K562 (cell line): ENCODE measurements at places on chromosomes 5 and 9.

DNA sequence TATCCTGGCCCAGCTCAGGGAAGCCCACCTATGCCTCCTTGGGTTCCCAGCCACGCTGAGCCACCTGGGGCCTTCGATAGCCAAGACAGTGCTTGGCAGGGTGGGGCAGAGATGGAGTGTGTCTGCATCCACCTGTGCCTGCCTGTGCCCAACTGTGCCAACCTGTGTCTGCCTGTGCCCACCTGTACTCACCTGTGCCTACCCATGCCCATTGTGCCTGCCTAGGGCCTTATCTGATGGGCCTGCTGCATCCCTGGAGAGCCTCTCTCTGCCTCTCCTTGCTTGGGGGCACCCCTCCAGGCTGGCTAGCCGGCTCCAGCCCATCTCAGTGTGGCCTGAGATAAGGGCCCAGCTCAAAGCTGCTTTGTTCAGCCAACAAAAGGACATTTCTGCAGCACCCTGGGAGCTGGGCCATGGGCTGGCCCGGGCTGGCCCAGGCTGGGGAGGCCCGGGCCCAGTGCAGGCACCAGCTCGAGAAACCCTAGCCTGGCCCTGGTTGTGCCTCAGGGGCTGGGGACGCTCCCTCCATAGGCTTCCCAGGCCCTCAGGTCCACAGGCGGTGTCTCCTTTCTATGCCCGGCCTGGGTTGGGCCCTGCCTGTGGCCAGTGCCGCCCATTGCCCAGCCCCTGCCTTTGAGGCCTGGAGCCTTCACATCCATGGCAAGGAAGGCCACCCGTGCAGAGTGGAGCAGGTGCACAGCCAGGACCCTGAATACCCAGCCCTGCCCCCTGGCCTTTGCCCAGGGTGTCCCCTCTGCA lies 37.3 kb upstream of the NOTCH1 start:
- 0 out of 2 replicates have a peak, but pooled peaks cover 4% of the 10 kb centered on the region for H3K27me3 ChIP-seq
- no peak for DNase-seq
- H3K4me1 ChIP-seq, result peaks cover 28% of the 10 kb centered on the region
- no peaks in the 10 kb centered on the region for H3K36me3 ChIP-seq
- no peak overlapping the region for H3K4me3 ChIP-seq

DNA sequence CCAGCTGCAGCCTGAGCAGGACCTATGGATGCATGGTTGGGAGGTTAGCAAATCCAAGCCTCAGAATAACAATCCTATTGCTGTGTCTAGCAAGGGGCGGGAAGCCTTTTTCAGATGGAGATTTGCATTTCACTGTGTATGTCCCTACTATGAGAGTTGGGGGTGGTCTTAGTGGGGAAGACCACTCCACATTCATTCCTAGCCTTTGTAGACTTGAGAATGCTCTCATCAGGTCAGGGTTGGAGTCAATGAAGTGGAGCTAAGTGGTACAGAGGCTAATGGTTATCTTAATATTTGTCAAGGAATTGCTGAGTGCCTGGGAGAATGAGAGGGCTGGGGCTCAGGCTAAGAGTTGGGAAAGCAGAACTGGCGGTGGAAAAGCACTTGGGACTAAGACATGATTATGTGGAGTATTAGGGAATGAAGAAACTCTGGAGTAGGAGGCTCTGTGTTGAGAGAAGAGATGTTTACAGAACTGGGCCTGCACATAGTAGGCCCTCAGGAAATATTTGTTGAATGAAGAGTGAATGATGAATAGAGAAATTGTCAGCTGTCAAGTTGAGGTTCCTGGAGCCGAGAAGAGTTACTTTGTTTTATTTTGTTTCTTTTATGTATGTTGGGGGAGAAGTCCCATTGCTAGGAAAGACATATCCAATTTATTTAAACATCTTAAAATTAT lies 175.5 kb upstream of the SPRY4 start:
- peaks cover 9% of the 10 kb centered on the region for H3K27me3 ChIP-seq
- no peak overlapping the region for H3K27ac ChIP-seq
- H3K4me3 ChIP-seq, result no peak overlapping the region
- DNase-seq, result no peak

GRCh38 chr9:36976371-36977030 lies 57.6 kb downstream of the PAX5 start:
- H3K4me1 ChIP-seq, result no peaks in the 10 kb centered on the region
- H3K36me3 ChIP-seq, result no peaks in the 10 kb centered on the region
- DNase-seq, result no peak
- no peak overlapping the region for H3K4me3 ChIP-seq
- no peaks in the 10 kb centered on the region; the same call in 2 of the 3 replicates for H3K27me3 ChIP-seq
- H3K27ac ChIP-seq, result no peak overlapping the region

- peaks cover 7% of the 10 kb centered on the region; the same call in 2 of the 3 replicates for H3K4me1 ChIP-seq
- no peak for DNase-seq
- peak overlapping the region; percentile 93 for H3K27ac ChIP-seq
- H3K27me3 ChIP-seq, result no peaks in the 10 kb centered on the region
- peak overlapping the region; percentile 81 for H3K4me3 ChIP-seq
Observed at GRCh38 chr9:121075251-121076036, 689 bp downstream of the CNTRL start.

DNA sequence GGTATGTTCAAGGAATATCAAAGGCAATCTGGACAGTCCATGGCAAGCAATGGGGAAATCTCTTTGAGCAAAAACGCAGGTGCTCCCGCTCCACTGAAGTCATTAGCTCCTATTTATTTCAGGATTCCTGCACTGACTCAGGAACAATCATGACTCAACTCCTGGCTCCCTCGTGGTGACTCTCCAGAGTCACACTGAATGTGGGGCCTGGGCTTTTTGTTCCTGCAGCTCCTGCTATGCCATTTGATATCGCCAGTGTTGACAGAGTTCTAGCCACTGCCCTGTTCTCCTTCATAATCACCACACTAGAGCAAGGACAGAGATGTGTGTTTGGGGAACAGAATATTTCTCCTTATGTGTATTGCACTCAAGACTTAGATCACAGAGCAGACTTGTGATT lies 187.2 kb upstream of the ZNF462 start:
- no peaks in the 10 kb centered on the region for H3K36me3 ChIP-seq
- no peak overlapping the region for H3K27ac ChIP-seq
- H3K4me1 ChIP-seq, result no peaks in the 10 kb centered on the region
- no peak overlapping the region for H3K4me3 ChIP-seq

GRCh38 chr5:10703676-10704075 lies 57.4 kb downstream of the DAP start:
- H3K4me3 ChIP-seq, result no peak overlapping the region
- H3K4me1 ChIP-seq, result peaks cover 39% of the 10 kb centered on the region
- no peak for DNase-seq
- H3K27ac ChIP-seq, result peak overlapping the region; percentile 82; the same call in 2 of the 3 replicates
- no peaks in the 10 kb centered on the region for H3K27me3 ChIP-seq

GRCh38 chr9:99873943-99874584 lies 32.4 kb upstream of the STX17 start:
- no peaks in the 10 kb centered on the region for H3K36me3 ChIP-seq
- DNase-seq, result no peak
- no peak overlapping the region for H3K4me3 ChIP-seq
- H3K27ac ChIP-seq, result no peak overlapping the region
- H3K27me3 ChIP-seq, result no peaks in the 10 kb centered on the region

- DNase-seq, result no peak
- no peaks in the 10 kb centered on the region for H3K36me3 ChIP-seq
- no peaks in the 10 kb centered on the region for H3K27me3 ChIP-seq
- H3K4me1 ChIP-seq, result no peaks in the 10 kb centered on the region
- H3K4me3 ChIP-seq, result no peak overlapping the region
- no peak overlapping the region for H3K27ac ChIP-seq
Observed at GRCh38 chr9:82252116-82252515, 263.5 kb downstream of the SPATA31D1 start.
